NCI-H446 (cell line): ENCODE measurements at places on chromosomes 13 and 19.

GRCh38 chr19:29014857-29015436 is 198.0 kb downstream of the UQCRFS1 start:
- no peak for DNase-seq

- no peak for DNase-seq
Measured at GRCh38 chr19:1068009-1069001, 1.3 kb downstream of the ARHGAP45 start.

GRCh38 chr13:41411522-41411921 is 45.8 kb upstream of the RGCC start:
- DNase-seq: no peak

DNA sequence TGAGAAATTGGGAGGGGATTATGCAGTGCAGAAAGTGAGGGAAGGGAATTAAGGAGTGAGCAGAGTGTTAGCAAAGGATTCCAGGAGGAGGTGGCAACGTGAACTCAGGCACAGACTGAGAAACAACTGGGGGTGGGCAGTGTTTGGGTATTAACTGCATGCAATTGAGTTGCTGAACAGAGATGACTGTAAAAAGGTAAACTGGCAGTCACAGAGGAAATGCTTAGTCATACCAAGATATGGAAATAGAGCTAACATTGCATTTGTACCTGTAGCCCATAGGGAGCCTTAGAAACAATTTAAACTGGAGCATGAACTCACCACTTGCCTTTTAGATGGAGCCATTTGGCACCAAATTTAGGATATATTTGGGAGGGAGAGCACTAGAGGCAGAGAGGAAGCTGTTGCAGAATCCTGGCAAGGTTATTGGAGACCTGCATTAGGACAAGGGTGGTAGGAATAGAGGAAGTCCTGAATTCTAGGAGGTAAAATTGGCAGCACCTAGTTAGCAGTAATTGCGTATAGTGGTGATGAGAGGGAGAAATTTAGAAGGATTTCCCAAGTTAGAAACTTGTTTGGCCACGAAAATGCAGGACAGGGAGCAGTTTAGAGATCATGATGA is 100.6 kb upstream of the FRY start:
- no peak for DNase-seq
